Fibroblast of lung (primary cell): ENCODE measurements at places on chromosomes 4 and X. TPM values are rescaled to one million over a fixed set of nuclear protein-coding genes. Genes with fewer than 3 reads are reported as not detected.

TMEM271 gene
- total RNA-seq, result not detected in 2 replicates

CXCL8 gene
- total RNA-seq, result 1.3 TPM in 2 replicates

NKX6-1 gene
- total RNA-seq, result 0.17 and 0.26 TPM in 2 replicates

MAGEB10 gene
- total RNA-seq, result not detected in 2 replicates

KLKB1 gene
- 0.17 and 0.26 TPM in 2 replicates for total RNA-seq

BOD1L1 gene
- 26.5 and 34.3 TPM in 2 replicates for total RNA-seq

ZCCHC18 gene
- 0.66 and 1.3 TPM in 2 replicates for total RNA-seq

C4orf36 gene
- total RNA-seq, result 2.8 and 6.3 TPM in 2 replicates

PHOX2B gene
- total RNA-seq, result not detected in 2 replicates
